Renal cortical epithelial cell (primary cell): ENCODE measurements at places on chromosomes 4 and X. TPM values are rescaled to one million over a fixed set of nuclear protein-coding genes. Genes with fewer than 3 reads are reported as not detected.

- DNase-seq = peak; percentile 61
These were observed 167.5 kb downstream of the CDS1 start for GRCh38 chr4:84750260-84750959.

DNA sequence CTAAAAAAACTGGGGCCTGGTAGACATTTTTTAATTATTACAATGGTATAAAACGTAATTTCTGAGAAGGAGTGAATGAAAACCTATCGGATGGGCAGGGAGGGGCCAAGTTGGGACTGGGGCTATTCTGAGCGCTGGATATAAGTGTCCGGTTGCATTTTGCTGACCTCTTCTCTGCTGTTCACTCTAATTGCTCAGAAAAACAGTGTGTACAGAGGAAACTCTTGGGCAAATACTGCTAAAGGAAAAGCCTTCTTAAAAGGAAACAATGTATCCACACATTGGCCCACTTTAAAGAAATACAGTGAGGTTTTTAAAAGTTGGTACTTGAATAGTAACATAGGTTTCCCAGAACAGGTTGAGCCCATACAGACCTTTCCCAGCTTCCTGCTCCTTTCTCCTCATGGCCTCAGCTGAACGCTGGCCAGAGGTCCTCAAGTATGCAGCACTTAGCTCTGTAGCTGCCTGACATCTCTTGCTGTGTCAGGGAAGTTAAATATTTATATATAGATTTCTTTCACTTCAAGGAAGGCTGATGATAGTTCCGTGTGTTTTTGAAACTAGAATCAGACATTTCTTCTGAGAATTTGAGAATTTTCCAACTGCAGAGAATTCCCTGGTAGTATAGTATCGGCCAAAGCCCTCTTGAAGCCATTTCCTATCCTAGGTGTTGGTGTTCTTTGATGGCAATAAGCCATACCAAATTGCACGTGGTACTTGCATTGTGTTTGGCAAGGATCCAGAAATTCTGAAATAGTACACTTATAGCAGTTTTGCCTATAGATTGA is 97.1 kb upstream of the SLC4A4 start:
- no peak for DNase-seq

DNA sequence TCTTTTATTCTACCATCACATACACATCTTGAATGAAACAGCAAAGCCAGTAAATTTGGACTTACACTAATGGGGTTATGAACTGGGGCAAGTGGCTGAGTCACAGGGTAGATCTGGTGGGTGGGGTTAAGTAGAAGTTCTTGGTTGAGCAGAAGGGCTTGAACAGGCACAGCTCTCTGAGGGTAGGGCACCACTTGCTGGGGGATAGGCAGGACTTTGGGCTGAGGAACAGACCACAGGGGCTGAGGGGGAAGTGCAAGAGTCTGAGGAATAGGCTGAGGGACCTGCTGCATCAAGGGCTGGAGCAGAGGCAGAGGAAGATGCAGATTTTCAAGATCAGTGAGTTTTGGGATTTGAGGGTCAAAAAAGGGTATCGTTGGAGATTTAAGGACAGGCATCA is 8.3 kb downstream of the CSN2 start:
- DNase-seq = peak; percentile 1

DNA sequence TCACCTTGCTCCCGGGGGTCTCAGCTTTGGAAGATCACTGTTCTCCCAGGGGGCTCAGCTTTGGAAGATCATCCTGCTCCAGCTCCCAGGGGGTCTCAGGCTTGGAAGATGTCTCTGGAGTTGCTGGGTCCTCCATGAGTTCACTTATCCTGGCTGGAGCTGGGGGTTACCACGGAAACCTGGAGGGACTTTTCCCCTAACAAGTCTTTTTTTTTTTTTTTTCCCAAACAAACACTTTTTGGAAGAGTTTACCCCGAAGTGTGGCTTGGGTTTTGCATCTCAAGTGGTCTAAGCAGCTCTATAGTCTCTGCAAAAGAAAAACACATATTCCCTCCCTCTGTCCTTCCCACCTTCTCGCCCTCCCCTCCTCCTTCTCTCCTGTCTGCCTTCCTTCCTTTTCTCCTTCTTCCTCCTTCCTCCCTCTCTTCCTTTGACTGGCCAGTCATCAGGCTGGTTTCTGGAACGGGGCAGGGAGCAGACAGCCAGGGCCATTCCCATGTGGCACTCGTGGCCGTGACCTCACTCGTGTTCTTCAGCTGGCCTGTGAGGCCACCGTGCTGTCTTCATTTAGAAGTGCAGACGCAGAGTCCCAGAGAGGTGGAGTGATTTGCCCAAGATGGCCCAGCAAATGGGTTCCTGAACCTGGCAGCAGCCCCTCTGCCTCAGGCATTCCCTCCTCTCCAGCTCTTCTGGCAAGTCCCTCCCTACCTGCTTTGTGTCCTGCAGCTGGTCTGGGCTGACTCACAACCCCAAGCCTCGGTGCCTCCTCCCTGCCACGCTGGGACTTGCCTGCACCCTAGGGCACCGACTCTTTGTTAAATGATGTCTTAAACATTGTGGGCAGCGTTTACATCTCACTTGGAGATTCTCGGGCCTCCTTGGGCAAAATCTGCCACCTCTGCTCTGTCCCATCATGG is 25.9 kb upstream of the HMX1 start:
- no peak for DNase-seq

The KLHL34 gene
- not detected in 2 replicates for total RNA-seq

The BEX1 gene
- total RNA-seq = 0.20 TPM in 1 of 2 replicates, not detected in the other

The KLKB1 gene
- total RNA-seq = 0.35 and 0.65 TPM in 2 replicates

The F9 gene
- not detected in 2 replicates for total RNA-seq

The CABS1 gene
- total RNA-seq = not detected in 2 replicates

The MAGEA2B gene
- total RNA-seq = not detected in 2 replicates

The ADGRL3 gene
- total RNA-seq = 5.3 TPM in 1 of 2 replicates, not detected in the other
